ENCODE measurements at places on chromosomes 7 and 10.

DNA sequence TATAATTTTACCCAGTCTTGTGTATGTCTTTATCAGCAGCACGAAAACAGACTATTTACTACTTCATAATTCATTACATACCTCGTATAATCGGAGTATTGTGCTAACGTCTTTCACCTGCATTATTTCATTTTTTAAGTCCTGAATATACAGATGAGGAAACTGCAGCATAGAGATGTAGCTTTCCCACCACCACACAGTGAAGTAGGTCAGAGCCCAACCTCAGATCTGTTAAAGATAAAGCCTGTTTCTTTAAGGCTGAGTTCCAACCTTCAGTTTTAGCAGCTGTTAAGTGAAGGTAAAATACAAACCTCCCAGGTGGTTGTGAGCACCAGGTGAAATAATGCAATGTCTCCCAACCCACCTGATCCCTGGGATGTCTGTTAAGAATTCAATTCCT lies 2.0 kb upstream of the ADAM12 start:
- no peak for DNase-seq

GRCh38 chr10:43453266-43453831 lies 16.4 kb downstream of the ZNF487 start:
- no peak for DNase-seq

DNA sequence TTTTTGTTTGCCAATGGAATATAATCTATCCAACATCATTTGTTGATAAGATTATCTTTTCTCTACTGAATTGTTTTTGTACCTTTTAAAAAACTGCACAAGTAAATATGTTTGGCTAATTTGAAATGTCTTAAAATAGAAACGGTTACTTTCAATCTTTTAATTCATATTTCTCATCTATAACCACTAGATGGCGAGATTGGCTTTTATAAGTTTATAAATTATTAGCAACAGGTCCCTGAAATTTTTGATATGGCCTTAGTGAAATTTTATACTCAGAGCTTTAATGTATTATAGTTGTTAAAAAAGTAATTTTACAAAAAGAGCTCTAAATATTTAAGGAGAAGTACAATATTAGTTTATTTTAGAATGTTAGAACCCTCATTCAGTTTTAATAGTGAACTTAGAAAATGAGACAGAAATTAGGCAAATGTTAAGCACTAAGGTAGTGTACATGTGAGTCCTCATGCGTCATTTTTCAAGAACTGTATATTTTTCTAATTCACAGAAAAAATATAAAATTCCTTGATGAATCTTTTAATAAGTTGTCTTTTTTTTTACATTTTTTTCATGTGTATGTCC lies 592.5 kb downstream of the ARL4A start:
- DNase-seq, result no peak

DNA sequence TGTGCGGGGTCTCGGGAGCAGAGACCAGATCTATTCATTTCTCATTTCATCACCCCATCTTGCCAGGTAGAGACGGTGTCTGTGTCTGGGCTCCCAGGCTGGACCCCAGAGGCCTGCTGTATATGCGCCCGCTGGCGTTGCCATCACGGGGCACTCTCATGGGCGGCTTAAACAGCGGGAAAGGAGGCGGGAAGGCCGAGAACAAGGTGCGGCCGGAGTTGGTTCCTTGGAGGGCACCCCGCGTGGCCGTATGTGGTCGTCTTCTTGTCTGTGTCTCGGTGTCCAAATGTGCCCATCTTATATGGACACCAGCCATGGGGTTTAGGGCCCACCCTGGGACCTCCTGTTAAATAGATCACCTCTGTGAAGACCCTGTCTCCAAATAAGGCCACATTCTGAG lies 2.1 kb upstream of the CFAP46 start:
- no peak for DNase-seq

DNA sequence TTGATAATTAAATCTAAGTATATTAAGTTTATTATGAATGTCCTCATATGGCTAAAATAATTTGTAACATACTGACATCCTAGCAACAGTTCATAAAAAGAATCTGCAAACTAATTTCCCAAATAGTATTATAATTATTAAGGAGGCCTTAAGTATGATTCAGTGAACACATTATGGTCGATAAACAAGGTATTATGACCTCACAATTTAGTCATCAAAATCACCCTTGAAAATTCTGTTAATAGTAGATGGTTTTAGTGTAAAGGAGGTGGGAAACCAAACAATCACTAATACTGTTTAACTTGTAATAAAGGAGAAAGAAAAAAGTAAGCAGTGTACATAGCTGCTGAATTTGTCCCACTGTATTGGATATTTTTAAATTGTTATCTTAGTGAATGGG lies 2.1 kb downstream of the ETV1 start:
- no peak for DNase-seq

DNA sequence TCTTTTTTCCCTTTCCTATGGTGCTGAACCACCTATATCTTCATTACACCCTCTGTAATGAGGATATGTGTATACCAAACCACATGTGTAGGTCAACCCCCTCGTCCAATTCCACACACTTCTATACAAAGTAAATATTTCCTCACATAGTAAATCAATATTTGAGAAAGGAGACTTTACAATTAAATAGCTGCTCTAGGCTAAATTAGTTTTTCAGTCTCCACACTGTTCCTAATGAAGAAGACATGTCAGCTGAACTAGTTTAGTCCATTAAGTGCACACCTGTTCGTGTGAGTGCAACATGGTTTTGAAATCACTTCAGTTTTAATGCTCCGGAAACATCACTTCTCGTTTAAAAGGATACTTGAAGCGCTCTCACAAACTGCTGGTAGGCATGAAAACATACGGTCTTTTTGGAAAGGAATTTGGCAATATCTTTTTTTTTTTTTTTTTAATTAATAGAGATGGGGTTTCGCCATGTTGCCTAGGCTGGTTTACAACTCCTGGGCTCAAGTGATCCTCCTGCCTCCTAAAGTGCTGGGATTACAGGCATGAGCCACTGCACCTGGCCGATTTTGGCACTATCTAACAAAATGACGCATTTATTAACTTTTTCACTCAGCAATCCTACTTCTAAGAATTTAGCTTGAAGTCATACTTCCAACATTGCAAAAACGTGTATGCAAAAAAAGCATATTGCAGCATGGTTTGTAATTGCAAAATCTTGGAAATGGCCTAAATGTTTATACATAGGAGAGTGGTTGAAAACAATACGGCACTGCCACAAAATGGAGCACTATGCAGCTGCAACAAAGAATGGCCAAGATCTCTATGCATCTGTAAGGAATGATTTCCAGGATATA lies 2.1 kb upstream of the XRCC2 start:
- no peak for DNase-seq

DNA sequence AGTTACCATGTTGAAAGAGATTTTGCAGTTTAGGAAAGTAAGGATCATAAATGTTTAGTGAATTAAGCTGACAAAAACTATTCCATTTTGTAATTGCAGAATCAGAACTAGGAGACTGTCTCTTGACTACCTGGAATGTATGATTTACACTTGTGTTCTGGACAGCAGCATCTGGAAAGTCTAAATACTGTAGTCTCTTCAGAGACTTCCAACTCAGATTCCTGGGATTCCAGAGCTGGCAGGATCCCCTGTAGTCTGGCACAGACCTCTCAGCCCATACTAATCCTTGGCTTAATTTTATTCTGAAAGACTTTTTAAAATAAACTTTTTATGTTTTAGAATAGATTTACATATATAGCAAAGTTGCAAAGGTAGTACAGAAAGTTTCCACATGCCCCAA lies 452.7 kb downstream of the DPP6 start:
- DNase-seq, result no peak

DNA sequence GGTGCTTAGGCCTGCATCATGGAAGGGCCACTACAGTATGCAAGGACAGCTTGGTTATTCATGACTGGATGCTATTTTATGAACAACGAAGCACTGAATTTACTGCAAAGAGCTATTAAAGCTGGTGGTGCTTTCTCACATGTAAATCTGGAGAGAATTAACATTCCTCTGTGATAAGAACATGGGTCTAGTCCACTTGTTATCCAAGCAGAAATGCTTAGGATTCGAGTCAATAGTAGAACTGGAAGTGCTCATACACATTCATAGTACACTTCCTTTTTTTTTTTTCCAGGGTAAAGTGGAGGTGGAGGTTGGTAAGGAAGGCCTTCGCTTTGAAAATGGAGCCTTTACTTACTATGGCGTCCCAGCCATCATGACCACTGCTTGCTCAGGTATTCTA lies 35.0 kb downstream of the CNNM1 start:
- DNase-seq, result peak; percentile 61

DNA sequence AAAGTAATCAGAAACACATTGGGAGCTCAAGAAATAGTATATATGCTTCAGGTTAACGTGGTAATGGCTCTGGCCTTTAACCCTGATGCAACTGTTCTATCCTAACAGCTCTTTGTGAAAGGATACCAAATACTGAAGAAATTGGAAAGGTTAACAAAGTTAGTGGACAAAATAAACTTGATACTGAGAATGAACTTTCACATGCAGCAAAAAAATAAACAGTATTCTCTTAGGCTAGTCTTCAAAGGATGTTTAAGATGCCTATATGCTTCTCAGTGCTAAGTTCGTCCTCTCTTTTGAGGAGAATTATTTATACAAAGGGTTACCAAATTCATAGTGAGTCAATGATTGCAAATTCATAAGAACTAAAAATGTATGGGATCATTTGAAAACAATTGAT lies 256.2 kb upstream of the FERD3L start:
- DNase-seq, result no peak

Measured in fibroblast of skin of left quadriceps (primary cell).